Germinal center (tissue), 1 donor: ENCODE measurements at places on chromosomes 1 and 21.

- no peak for DNase-seq
These were observed 117.6 kb upstream of the CD34 start for GRCh38 chr1:208028526-208028925.

GRCh38 chr1:152185544-152186391 lies 26.7 kb upstream of the RPTN start:
- peak; percentile 29 for DNase-seq

GRCh38 chr1:33036051-33036525 lies 595 bp downstream of the AK2 start:
- peak; percentile 15 for DNase-seq

DNA sequence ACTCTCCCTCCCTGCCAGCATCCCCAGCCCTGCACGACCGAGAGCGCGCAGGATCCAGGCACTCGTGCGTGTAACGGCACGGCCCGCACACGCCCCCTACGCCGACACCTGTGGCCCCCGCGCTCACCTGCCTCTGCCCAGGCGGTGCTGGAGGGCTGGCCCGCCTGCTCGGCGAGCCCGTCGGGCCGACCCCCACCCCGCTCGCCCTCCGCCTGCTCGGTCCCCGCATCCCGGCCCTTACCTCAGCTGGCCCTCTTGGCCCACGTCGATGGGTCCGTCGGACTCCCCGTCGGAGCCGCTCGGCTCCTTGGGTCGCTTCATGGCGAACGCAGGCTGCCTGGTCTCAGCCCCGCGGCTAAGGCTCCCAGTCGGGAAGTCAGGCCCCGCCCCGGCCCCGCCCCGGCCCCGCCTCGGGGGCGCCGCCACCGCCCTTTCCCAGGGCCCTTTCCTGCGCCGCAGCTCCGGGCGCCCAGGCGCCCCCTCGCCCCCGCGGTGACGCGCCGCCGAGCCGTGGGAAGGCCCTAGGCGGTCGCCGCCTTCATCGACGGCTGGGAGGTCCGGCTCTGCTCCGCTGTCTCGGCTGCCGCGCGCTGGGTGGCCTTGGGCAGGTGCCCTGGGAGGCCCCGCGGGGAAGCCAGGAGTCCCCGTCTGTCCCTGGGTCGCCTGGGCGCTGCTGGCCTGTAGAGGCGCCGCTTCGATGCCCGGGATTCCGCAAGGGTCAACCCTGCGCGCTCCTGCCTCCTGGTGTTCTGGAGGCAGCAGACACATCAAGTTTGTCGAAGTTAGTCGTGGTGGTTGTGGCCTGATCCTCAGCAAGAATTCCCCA lies at the start of gene HEYL:
Gene HEYL (minus strand): TSS at position 339 of the 826 bp plus-strand sequence. CDS start 18 bp downstream, at position 321.
- DNase-seq = peak; percentile 50

DNA sequence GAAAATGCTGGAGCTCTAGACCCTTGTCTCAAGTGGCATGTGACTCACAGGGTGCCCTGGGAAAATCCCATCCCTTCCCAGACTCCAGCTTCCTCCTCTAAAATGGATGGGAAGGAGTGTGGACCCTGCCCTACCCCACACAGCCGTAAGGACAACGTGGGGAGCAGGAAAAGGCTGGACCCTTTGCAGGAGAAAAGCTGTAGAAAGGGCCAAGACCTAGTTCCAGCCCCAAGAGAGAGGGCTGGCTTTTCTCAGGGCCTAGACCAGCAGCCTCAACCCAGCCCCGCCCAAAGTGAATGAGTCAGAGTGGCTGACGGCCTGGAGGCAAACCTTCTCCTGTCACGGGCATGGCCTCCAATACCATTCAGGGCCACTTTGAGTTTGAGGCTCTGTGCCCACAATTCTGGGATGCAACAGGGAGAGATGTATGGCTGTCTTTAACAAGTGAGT lies 1.1 kb downstream of the LAMB3 start:
- DNase-seq = no peak

GRCh38 chr1:42142894-42143675 lies 10.1 kb upstream of the GUCA2B start:
- DNase-seq = no peak

- no peak for DNase-seq
These were observed 30.2 kb upstream of the EXOSC10 start for GRCh38 chr1:11129649-11130390.

- DNase-seq = no peak
These were observed 12.0 kb upstream of the KCNH1 start for GRCh38 chr1:211145944-211146343.

DNA sequence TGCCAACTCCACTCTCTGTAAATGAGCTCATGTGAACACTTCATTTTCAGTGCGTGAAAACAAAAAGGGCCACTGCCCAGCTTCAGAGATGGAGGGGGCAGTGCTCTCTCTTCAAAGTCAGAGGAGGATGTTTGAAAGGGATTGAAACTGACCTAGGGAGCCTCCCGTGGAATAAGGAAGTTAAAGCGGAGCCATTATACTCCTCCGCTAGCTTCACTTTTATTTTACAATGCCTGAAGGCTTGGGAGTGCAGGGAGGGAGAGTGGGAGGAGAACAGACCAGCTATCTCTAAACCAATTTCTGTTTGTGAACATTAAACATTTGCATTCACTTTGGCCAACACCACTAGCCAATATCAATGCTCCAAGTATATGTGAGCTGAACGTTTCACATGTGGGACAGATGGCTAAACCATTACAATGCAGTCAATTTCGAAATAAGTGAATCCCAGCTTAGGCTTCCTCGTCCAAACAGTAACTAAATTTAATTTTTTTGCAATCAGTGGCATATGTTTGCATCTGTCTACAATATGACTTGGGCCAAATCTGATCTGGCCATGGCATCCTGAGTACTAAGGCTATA lies 126.9 kb downstream of the ESRRG start:
- no peak for DNase-seq

- no peak for DNase-seq
These were observed 16.1 kb downstream of the ZBTB18 start for GRCh38 chr1:244066954-244067716.

- DNase-seq = no peak
These were observed 126.7 kb downstream of the RABGAP1L start for GRCh38 chr1:174286042-174286441.

GRCh38 chr1:176118985-176119384 lies 88.1 kb downstream of the COP1 start:
- DNase-seq = no peak

GRCh38 chr1:113333056-113333455 lies 57.3 kb upstream of the MAGI3 start:
- DNase-seq = no peak

DNA sequence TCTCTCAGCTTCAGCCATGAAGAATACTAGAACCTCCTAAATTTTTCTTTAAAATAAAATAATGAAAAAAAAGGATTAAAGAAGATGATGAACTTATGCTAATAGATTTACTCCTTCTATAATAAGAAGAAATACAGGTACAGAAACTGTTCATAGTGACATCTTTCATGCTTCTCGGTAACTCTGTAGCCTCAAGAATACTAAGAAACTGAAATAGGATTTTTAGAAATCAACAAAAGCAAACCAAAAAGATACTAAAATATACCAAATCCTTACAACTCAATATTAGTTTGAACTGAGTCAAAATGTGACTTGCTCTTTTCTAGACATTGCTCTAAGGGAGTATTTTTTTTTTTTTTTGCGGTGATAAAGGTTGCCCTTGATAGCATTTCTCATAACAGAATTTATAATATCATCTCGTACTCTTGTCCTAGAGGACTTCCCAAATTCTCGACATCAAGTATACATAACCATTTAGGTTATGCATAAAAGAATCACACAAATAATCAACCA lies 42.8 kb downstream of the ZZZ3 start:
- DNase-seq = no peak

DNA sequence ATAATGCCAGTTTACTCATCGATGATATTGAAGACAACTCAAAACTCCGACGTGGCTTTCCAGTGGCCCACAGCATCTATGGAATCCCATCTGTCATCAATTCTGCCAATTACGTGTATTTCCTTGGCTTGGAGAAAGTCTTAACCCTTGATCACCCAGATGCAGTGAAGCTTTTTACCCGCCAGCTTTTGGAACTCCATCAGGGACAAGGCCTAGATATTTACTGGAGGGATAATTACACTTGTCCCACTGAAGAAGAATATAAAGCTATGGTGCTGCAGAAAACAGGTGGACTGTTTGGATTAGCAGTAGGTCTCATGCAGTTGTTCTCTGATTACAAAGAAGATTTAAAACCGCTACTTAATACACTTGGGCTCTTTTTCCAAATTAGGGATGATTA lies 13.7 kb downstream of the GGPS1 start:
- DNase-seq = no peak

- DNase-seq = no peak
These were observed 36.4 kb downstream of the TMEM53 start for GRCh38 chr1:44637702-44638411.

GRCh38 chr1:156371553-156372264 lies 2.7 kb downstream of the RHBG start:
- no peak for DNase-seq

GRCh38 chr1:17197696-17198095 lies 7.2 kb upstream of the PADI1 start:
- no peak for DNase-seq

GRCh38 chr1:183227422-183228346 lies 41.6 kb downstream of the LAMC2 start:
- DNase-seq = peak; percentile 30

- no peak for DNase-seq
These were observed 89.9 kb downstream of the HMCN1 start for GRCh38 chr1:185824106-185824505.

GRCh38 chr1:51973587-51974474 lies 16.7 kb downstream of the RAB3B start:
- DNase-seq = no peak

DNA sequence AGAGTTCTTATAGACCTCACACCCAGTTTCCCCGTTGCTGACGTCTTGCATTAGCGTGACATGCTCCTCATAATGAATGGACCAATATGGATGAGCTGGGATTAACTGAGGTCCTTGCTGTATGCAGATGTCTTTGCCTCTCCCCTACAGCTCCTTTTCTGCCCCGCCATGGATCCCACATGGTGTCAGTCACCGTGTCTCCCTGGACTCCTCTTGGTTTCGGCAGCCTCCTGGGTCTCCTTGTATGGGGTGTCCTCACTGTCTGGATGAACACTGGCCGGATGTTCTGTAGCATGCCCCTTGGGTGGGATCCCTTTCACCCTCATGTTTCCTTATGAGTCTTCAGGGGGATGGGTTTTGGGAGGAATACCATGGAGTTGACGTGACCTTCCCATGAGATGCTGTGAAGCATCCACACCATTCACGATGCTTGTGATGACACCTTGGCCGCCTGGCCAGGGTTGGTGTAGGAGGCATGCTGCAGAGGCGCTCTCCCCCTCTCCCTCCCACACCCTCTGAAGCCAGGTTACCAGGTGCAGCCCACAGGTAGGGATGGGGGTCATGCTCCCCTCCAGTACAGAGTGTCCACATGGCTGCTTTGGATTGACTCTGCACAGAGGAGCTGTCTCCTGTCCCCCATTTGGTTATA lies 4.4 kb downstream of the GJC2 start:
- DNase-seq = no peak

DNA sequence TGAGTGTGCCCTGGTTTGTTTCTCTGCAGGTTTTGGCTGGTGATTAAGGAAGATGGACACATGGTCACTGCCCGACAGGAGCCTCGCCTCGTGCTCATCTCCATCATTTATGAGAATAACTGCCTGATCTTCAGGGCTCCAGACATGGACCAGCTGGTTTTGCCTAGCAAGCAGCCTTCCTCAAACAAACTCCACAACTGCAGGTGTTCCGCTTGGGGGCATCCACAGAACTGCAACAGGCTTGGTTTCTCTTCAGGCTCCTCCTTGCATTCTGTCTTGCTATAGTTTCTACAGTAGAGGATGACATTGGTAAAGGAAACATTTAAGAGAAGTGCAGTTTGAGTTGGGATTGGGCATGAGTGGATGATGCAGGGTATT lies 6.8 kb downstream of the MTARC2 start:
- DNase-seq = no peak

- DNase-seq = no peak
These were observed 10.9 kb upstream of the EDN2 start for GRCh38 chr1:41495210-41495948.

GRCh38 chr1:92291372-92291999 lies 7.3 kb downstream of the GLMN start:
- DNase-seq = no peak

- DNase-seq = peak; percentile 36
These were observed 27.7 kb downstream of the STYXL2 start for GRCh38 chr1:167121375-167122120.

- DNase-seq = no peak
These were observed 4.9 kb downstream of the CGN start for GRCh38 chr1:151516031-151516511.

DNA sequence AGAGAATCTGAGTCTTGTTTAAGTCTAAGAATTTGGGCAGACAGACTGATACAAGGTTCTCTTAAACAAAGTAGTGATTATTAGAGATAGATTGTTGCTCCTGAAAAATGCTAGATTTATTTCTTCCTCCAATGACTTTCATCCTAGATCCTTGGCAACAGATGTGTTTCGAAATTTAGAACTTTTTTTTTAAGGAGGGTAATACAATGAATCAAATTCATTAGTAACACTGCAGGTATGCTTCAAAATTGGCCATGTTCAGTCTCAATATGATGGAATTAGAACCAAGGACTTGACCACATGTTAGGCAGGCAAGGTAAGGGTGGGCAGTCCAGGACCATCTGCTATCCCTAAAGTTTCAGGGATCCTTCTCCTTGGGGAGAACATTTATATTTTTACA lies 4.5 kb upstream of the LCE1F start:
- no peak for DNase-seq

- DNase-seq = no peak
These were observed 103.3 kb upstream of the KCNK2 start for GRCh38 chr1:214979191-214979590.

DNA sequence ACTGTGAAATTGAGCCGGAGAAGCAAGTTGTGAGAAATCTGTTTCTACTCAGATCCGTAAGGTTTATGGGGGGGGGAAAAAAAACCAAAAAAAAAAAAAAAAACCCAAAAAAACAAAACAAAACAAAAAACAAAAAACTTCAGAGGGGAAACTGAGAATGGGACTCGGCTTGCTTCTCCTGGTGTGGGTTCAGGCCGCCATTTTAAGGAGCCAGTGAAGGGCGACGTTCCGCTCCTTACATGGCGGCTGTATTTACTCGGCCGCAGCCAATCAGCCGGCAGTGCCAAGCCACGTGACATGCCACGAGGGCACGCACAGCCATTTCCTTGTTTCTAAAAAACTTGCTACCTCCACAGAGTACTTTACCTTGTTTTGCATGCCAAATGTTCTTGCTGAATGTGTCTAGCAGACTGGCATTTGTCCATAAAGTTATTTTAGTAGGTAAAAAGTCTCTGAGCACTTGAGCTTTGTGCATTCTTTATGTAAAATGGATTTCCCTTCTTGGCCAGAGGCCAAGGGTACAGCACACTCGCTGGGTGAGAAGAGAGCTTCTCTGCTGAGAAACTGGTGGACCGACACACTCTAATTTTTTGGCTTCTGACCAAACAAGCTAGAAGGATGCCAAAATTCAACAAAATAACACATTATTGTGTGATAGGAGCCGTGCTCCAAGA lies 101.8 kb downstream of the NFIA start:
- no peak for DNase-seq

- DNase-seq = no peak
These were observed 135.0 kb upstream of the COL6A1 start for GRCh38 chr21:45846373-45847160.

DNA sequence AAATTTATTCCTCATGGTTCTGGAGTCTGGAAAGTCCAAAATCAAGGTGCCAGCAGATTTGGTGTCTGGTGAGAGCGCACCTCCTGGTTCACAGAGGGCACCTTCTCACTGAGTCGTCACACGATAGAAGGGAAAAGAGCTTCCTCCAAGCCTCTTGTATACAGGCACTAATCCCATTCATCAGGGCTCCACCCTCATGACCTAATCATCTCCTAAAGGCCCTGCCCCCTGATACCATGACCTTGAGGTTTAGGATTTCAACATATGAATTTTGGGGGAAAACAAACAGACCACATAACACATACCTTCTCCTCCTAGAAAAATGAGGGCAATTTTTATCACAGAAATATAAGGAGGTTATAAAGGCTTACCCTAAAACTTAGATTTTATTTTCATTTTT lies 88.0 kb upstream of the NFIA start:
- no peak for DNase-seq
